ENCODE measurements at places on chromosomes 13 and 19.
A peak's percentile ranks its signal among the peaks of the same experiment; 100 is the strongest.

GRCh38 chr13:103140001-103140671 lies 73.9 kb upstream of the SLC10A2 start:
- peak; percentile 25 for DNase-seq

DNA sequence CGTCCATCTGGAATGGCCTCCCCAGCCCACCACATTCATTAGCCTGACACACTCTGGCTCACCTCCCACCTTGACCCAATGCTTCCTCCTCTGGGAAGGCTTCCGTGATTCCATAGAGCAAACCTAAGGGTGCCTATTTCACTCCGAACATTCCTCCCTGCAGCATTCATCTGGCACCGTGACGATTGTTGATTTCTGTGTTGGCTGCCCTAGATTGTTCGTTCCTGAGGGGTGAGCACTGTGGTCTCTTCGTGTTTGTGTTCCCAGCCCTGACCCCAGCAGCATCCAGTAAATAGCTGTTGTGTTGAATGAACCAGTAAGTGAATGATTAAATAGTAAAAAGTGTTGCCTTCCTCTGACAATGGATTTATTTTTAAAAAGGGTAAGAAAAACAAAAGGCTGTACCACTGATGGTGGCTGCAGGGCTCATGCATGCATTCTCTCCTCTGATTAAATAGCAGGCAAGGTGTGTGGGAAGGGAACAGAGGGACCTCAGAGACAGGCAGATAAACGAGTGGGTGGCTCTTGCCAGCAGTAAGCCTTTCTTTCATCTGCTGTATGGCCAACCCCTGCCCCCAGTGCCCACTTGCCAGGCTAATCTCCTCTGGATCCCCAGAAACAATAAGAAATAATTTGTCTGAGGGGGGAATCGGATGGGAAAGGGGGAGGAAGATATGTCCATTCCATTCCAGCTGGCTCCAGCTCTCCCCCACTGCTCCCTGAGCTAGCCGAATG lies 48.4 kb upstream of the CACNA1A start:
- DNase-seq: no peak

GRCh38 chr19:4624301-4624700 lies 15.0 kb upstream of the TNFAIP8L1 start:
- DNase-seq: no peak

DNA sequence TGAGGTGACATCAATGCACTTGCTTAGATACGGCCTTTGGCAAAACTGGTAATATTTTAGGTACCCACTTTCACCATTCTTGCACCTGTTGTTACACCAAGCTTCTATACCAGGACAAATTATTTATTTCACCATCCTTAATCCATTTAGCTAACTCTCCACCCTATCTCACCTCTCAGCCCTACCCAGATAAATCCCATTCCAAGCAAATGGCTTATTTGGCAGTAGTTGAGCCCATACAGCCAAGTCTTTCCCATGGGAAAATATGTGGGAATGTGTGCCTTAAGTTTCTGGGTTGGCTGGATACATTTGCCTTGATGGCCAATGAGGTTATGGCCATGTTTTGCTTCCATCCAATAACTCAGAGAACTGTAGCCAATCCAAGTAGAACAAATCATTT lies 551.9 kb downstream of the GPC6 start:
- DNase-seq: no peak

DNA sequence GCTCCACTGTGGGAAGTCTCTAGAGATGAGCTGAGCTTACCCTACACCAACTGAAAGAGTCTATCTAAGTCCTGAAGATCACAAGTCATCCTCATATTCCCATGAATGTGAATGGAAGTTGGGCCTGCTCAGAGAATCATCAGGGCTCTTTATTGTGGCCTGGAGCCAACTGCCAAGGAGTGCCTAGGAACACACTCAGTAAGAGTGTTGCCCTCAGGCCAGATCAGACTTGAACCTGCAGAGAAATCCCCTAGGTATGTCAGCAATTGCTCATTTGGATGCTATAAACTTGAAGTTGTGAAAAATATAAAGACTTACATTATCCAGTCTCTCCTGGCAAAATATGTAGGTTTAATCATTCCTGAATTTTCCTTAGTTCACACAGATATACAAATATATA lies 1070.2 kb downstream of the EFNB2 start:
- DNase-seq: no peak

- peak; percentile 80 for DNase-seq
These were observed 19.4 kb upstream of the PLEKHF1 start for GRCh38 chr19:29645911-29646310.

DNA sequence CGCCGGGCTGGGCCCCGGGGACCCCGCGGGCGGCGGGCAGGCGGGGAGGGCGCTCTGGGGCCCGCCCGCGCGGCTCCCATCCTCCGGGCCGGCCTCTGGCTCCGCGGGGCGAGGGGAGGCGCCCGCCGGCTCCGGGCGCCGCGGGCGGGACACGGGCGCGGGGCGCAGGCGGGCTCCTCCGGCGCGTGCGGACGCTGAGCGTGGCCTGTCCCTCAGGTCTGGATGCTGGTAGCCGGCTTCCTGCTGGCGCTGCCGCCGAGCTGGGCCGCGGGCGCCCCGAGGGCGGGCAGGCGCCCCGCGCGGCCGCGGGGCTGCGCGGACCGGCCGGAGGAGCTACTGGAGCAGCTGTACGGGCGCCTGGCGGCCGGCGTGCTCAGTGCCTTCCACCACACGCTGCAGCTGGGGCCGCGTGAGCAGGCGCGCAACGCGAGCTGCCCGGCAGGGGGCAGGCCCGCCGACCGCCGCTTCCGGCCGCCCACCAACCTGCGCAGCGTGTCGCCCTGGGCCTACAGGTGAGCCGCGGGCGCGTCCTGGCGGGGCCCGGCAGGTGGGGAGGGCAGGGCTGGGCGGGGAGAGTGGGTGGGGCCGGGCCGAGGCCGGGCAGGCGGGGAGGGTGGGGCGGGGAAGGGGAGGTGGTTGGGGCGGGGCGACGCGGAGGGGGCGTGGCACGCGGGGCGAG lies 420 bp downstream of the IL17D start:
- DNase-seq: peak; percentile 66

GRCh38 chr19:11238781-11239376 lies 540 bp upstream of the ANGPTL8 start:
- DNase-seq: no peak

DNA sequence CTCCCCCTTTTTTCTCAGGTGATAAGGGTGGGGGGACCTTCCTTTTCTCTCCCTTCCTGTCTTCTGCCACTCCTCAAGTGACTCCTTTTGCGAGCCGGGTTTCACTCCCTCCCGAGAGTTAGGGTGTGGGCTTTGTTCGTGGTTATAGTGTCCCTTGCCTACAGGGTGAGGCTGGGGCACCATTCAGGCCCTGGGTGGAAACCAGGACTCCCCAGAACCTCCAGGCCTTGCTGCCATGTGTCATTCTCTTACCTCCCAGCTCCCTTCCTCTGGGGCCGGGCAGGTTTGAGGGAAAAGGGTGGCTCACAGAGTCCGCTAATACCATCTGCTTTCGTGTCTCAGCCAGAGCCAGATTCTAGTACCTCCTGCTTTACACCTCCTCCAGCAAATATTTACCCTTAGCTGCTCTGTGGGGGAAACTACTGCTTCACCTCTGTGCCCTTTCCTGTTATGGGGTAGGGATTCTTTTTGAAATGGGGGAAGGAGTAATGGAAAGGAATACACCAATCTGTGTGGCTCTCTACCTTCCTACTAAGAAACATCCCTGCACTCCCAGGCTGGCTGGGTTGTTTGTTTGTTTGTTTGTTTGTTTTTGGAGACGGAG lies 2.8 kb downstream of the ACTN4 start:
- DNase-seq: peak; percentile 50

GRCh38 chr19:50003810-50004419 lies 21.3 kb downstream of the VRK3 start:
- DNase-seq: peak; percentile 72

DNA sequence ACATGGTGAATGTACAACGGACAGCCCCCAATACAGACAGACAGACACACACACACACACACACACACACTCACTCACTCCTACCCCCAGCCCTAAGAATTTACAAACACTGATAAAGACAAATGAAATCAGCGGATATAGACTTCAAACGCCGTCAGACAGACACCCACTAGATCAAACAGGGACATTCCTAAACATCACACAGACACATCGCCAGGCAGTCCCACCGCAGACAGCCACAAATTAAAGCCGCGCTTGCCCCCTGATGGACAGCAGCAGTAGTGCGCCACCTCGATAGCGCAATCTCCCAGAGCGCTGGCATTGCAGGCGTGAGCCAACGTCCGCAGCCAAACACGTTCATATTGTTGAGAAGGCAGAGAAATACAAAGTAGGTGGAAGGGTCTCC lies 24.7 kb upstream of the ADGRE1 start:
- DNase-seq: peak; percentile 88
